ENCODE measurements at places on chromosomes 3 and 15.

- DNase-seq = no peak
Observed at GRCh38 chr3:191331388-191331787, 1.1 kb upstream of the UTS2B start.

DNA sequence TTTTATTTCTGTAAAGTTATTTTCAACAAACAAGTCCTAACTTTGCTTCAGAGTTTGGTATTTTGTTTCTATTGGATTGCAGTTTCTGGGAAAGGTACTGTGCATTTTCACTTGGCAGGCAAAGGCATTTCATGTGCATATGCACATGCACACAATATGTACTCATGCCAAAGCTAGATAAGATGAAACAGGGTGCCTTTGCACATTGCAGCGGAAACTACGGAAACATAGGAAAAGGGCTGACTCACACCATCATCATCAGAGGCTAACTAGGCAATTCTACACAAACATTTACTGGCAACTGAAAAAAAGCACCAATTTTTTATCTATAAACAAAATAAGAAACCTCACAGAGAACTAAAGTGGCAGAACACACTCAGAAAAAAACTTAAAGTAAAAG lies 550.6 kb upstream of the NECTIN3 start:
- no peak for DNase-seq

DNA sequence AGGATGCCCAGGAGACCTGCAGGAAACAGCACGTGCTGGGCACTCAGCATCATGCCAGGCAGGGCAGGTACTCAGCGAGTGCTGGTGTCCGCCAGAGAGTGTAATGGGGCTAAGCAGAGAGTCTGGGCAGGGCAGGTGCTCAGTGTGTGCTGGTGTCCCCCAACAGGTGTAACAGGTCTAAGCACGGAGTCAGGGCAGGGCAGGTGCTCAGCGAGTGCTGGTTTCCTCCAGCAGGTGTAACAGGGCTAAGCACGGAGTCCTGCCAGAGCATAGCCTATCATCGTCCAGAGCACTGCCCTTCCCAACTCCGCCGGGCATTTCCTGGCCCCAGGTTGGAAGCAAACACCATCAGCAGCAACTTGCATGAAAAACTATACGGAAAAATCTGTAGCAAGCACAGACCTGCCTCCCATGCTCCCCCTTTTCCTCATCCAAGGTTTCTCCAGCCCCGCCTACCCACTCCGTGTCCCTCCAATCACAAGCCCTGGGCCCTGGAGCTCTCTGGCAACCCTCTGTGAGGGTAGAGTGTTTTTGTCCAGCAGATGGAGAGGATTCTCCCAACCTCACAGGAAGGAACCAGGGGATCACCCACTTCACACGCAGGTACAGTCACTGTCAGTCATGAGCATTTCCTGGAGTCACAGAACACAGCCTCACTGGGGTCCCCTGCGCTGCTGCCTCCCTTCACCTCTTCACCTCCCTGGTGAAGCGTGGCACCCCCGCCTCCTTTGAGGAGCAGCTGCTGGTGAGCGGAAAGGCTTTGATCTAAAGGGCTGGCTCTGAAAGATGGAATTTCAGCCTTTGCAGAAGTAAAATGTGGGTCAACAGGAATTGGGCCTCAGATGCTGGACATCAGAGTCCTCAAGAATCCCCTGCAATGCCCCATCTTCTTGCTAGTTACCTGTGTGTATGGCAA lies 302.5 kb downstream of the OCA2 start:
- DNase-seq = no peak

DNA sequence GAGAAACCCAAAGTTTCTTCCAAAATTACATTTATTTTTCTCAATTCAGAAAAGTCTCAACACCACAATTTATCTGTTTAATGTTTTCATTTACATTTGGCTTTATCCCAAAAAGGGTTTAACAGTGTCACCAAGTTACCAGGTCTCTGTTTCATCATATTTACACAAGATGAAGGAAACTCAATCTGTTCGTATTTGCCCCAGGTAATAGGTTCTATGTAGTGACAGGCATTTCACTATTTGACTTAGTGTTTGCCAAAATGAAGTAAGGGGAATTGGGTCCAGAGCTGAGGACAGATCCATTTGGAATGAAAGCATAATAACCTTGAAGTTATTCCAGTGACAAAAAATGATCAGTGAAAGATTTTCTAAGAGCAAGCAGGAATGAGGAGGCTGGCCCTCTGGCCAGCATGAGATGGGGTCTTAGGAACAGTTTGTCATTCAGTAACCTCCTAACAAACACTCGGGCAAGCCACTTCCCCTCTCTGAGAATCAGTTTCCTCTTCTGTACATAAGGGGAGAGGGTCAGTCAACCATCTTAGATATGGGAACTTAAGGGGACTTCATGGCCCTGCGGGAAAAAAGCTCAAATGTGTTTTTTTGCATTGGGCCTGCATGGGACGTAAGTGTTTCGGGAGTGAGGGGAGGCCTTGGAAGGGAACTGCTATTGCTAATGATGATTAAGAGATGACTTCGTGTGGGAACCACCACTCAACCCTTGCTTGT lies 31.8 kb downstream of the UMPS start:
- no peak for DNase-seq

DNA sequence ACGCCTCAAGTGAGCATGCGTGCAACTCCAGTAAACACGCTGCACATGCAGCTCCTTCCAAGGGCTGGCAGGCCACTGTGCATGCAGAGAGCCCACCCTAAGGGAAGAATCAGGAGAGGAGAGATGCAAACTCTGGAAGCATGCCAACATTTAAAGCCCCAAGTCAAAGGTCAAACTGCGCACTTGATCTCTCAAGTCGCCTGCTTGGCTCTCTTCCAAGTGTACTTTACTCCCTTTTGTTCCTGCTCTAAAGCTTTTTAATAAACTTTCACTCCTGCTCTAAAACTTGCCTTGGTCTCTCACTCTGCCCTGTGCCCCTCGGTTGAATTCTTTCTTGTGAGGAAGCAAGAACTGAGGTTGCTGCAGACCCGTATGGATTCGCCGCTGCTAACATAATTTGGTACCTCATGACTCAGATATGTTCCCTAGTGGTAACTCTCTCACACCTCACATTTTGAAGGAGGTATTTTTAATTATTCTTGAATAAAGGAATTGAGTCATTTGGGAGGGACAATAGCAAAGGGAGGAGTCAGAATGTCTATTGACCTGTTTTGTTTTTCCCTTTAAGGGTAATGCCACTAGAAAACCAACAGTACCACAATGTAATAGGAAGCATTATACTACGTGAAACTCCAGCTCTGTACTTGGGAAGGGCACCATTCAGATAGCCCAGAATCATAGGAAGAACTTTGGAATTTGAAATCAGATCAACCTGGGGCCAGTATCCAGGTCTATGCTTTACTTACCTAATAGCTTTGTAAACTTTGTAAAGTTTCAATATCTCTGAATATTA lies 19.6 kb upstream of the DGKG start:
- DNase-seq = no peak

DNA sequence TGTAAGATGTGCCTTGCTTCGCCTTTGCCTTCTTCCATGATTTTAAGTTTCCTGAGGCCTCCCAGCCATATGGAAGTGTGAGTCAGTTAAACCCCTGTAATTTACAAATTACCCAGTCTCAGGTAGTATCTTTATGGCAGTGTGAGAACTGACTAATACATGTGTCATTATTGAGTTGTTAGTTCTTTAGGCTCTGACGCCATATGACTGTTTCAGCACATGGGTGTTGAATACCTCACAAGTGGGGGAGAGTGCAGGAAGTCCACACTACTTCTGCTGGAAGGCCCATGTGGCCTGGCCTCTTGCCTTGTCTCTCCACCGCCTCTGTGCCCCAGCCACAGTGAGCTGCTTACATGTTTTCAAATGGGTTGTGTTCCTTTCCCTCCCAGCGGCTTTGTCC lies 28.5 kb downstream of the MFSD1 start:
- no peak for DNase-seq

- no peak for DNase-seq
Observed at GRCh38 chr3:108093616-108094015, 2.8 kb upstream of the CD47 start.

- DNase-seq = no peak
Observed at GRCh38 chr3:112345681-112346080, 12.7 kb downstream of the CD200 start.

DNA sequence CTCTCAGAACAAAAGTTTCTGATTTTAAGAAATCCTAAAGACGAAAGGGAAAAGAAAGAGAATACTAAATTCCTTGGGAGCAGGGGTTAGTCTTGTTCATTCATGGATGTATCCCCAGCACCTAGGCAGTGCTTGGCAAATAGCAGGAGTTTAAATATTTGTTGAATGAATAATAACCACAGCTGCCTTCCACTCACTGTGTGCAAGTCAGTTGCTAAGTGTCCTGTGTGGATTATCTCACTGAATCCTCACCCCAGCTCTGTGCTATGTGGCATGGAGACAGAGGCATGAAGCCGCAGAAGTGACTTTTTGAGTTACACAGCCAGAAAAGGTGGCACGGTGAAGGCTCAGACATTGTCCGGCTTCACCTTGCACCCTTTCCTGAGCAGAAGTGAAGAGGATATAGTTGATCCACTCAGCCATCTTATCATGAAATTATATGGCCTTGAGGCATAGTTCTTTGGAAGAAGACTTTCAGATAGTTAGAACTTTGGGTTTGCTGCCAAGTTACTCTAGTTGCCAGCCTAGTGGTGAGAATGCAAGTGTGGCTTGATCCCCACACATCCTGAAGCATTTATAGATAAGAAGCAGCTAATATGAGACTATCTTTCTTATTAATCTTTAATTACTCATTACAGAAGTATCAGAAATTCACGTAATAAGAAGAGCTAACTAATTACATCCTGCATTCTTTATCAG lies 355.5 kb downstream of the LRTM1 start:
- no peak for DNase-seq

GRCh38 chr15:61237400-61237799 lies 8.3 kb upstream of the RORA start:
- no peak for DNase-seq
